Mesenchymal stem cell (in vitro differentiated cells and primary cell): ENCODE measurements at places on chromosomes 3 and 15.
A peak's percentile ranks its signal among the peaks of the same experiment; 100 is the strongest.

DNA sequence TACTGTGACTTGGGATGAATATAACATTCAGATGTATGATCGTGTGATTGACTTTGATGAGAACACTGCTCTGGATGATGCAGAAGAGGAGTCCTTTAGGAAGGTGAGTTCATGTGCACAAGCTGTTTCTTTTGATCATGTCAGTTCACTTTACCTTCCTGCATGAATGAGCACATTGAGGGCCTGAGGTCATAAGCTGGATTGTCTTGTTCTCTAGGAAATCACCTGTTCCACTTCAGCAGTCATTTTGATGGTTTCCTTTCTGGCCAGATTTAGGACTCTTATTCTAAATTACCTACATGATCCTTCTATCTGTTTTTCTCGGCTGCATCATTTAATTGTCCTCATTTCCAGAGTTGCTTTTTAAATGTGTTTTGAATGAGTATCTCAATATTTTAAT, 4.1 kb downstream of the RCN2 start:
- no peak for DNase-seq

GRCh38 chr3:177905173-177906125, 630.8 kb upstream of the KCNMB2 start:
- DNase-seq: peak; percentile 69

- peak; percentile 59 for DNase-seq
These were observed 41.8 kb upstream of the CCNL1 start for GRCh38 chr3:157201648-157202278.

GRCh38 chr3:131928593-131928992, 106.2 kb downstream of the CPNE4 start:
- no peak for DNase-seq

DNA sequence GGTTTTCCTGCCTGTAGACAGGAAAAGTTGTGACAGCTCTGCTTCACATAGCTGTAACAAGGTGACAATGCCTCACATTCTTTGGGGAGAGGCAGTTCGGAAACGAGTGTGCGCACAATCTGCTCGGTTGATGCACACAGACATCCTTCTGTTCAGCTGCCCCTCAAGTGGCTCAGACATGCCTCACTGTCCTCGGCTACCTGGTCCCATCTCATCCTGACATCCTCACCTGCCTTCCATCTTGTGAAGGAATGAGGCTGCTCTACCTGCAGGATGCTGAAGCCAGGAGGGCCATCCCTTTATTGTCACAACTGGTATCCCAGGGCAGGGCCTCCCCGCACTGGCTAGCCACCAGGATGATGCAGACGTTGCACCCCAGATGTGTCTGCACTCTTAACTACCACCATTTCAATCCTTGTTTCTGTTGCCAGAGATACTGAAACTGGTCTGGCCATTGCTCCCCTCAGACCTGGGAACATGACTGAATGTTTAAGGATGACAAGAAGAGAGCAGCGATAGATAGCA, 19.4 kb downstream of the SRPRB start:
- DNase-seq: no peak

DNA sequence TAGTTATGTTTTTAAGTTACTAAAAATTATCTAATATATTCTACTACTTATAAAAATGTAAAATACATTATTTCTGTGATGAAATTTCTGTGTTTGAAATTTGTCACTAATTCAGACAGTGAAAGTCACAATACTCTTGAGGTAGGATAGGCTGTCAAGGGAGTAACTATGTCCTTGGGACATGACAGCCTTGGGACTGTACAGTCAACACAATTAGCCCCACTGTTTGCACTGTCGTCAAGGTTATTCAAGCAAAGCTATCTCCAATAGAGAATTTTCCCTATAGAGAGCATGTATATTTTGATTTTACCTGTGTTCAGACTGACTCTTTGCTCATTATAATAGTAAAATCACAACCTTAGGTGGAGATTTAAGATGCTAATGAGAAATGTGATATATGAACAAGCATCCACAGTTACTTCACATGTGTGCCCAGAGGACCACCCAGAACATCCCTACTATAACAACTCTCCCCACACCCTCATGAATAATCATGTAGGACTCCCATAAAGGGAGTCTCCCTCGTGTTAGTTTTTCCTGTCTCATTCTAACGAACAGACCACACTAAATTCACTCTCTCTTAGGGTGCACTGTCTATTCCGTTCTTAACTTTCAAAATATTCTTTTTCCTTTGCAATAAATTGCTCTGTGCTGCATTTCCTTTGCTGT, 1476.3 kb upstream of the CADM2 start:
- DNase-seq: no peak

DNA sequence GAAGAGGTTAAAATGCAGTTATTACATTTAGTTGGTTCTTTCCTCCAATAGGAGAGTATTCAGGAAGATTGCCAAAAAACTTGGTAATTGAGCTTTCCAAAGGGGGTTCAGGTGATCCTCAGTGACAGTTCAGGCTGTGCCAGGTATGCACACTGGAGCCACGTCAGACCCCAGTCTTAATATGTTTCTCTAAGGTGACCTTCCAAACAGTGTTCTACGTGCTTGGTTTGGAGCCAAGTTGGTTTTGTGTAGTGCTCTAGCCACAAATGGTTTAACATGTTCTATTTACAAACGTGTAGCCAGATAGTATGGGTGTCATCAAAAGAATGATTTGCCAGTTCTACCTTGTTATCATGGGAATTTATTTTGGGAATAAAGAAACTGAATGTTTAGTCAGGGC, 21.0 kb downstream of the CTDSPL start:
- DNase-seq: no peak

DNA sequence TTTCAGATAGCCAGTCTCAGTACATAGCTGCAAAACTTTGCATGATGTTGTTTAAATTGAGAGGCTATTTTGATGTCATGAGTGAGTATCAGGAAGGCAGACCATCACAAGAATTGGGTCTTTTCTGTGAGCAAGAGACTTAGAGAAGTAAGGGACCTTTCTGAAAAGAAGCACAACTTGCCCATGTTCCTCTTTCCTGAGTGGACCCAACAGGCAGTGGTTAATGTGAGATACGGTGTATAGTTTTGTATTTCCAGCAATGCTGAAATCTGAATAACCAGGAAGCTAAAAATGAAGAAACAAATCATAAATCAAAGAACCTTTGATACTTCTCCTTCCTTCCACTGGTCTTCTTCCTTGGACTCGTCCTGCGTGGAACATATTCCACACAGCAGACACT, 25.1 kb downstream of the MCTP2 start:
- no peak for DNase-seq

DNA sequence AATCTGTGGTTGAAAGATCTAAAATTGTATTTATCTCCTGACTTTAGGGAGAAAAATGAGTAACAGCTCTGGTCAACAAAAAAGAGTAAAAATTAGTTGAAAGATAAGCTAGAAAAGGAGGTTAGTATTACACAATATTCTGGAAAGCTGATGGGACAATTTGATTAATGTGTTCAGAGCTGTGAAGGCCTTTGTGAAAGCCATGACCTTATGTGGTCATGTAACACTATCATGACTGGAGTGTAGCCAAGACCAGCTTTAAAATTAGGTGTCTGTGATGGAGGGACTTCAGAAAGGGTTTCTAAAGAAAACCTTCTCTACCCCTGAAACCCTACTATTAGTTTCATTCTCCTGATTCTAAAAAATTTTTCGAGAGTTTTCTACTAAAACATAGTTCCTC, 127.2 kb downstream of the NFKBIZ start:
- no peak for DNase-seq

GRCh38 chr3:191321019-191321767, 8.0 kb upstream of the CCDC50 start:
- DNase-seq: no peak

GRCh38 chr3:56837196-56837955, 35.6 kb upstream of the ARHGEF3 start:
- no peak for DNase-seq

DNA sequence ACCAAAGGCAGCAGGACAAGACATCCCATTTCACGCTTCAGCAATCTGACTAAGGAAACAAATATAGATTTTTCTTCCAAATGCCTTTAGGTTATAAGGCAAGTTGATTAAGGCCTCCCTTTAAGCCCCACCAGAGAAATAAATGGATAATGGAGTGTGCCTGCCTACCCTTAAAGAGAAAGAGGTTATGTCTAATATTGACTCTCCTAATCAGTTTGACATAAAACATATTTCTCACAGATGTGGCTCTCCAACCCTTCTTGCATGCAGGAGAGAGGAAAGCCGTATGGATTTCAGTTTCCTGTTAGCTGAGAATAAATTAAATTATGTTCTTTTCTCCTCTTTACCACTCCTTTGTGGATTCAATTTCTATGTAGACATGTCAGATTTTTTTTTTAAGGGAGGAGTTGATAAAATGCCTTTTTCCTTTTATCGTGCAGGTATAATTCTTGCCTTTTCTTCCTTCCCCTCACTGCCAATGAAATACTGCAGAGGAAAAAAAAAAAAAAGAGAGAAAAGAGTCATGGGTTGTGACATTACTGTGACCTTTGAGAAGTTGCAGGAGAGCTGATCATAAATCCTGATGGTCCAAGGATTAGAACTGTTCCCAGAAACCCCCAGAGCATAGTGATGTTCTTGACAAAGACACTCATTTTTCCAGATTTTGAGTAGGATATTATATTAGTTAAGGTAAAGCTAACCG, 355.3 kb upstream of the SLCO3A1 start:
- no peak for DNase-seq

- no peak for DNase-seq
These were observed 84.6 kb downstream of the FILIP1L start for GRCh38 chr3:100029689-100030088.

GRCh38 chr3:35936571-35936970, 297.2 kb downstream of the ARPP21 start:
- DNase-seq: no peak

DNA sequence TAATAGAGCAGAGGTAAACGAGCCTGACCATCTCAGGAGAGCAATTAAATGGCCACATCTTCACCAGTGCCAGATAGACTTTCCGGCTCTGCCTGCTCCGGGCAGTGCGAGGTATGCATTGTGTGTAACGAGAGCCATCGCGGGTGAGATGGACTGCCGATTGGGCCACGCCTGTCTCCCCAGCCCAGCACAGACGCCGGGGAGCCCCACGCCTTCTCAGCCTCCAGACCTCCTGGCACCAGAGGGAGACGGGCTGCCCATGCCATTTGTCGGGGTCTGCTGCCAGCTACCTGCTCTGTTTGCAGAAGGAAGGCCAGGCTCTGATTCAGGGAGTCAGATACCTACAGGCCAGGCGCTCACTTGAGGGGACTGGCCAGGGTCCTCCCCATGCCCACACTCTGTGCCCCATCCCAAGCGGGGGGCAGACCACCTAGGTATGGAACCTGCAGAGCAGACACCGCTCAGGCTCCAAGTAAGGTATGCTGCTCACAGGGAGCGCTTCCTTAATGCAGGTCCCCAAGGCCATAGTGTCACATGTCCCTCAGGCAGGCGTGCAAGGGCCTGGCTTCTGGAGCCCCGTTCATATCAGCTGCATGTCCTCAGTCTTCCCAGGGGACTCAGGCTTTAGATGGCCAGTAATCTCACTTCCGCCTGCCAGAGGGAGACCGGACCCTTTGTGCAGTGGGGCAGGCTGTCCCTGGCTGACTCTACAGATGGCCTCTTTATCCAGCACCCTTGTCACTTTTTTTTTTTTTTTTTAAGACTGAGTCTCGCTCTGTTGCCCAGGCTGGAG, 62.2 kb downstream of the DNAJB8 start:
- DNase-seq: no peak

DNA sequence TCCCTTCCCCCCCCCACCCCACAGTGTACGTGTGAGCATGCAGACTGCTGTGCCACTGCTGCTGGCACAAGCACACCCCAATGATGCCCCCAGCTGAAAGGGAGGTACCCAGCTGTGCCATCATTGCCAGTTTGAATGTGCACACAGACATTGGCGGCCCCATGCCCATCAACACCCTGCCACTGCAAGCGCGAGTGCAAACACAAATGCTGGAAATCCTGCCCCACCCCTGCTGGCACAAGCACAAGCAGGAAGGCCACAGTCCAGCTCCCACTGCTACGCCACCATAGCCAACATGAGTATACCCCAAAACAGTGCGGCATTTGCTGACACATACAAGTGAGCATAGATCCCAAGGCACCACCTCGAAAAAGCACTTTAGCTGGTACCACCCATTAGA, 222.9 kb downstream of the SCAPER start:
- DNase-seq: no peak

DNA sequence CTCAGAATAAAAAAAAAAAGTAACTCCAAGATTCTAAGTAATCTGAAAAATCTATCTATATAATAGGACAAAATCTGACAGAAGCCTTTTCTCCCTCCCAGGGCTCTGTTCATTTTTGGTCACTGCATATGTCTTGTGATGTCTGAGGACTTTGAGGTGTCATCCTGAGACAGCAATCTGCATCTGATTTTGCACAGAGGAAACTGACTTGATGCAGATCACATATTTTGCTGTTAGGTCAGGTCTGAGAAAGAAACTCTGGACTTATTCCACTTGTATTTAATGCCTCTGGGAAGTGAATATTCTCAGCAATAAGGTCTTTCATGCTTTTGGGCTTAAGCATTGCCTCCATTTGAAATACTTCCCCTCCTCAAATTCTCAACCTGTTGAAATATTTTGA, 295.2 kb upstream of the THBS1 start:
- peak; percentile 24 for DNase-seq

- DNase-seq: no peak
These were observed 32.7 kb downstream of the CHL1 start for GRCh38 chr3:229183-229661.

GRCh38 chr3:36486009-36486795, 105.9 kb downstream of the STAC start:
- no peak for DNase-seq

- DNase-seq: no peak
These were observed 13.2 kb downstream of the PAK6 start for GRCh38 chr15:40252141-40252437.
